ENCODE measurements at places on chromosomes 3 and 15. TPM values are rescaled to one million over a fixed set of nuclear protein-coding genes. Genes with fewer than 3 reads are reported as not detected.

The TGM5 gene
- 0.09 TPM for total RNA-seq

The HESX1 gene
- 0.68 TPM for total RNA-seq

The MYO5C gene
- 1.2 TPM for total RNA-seq

The TTC21A gene
- 1.8 TPM for total RNA-seq

The ANXA2 gene
- 503 TPM for total RNA-seq

The GABRR3 gene
- 0.05 TPM for total RNA-seq

The MST1R gene
- total RNA-seq, result 2.1 TPM

The GOLGA6L7 gene
- not detected for total RNA-seq

The PPP1R14D gene
- total RNA-seq, result not detected

The CCDC33 gene
- total RNA-seq, result not detected

The VGLL3 gene
- not detected for total RNA-seq

The IL17RD gene
- not detected for total RNA-seq

The ALDH1L1 gene
- total RNA-seq, result not detected

The LSAMP gene
- not detected for total RNA-seq

The SCN11A gene
- not detected for total RNA-seq

The HMG20A gene
- 44.2 TPM for total RNA-seq

The MAP1A gene
- total RNA-seq, result 12.7 TPM

The GTPBP8 gene
- 19.9 TPM for total RNA-seq

The CCDC54 gene
- not detected for total RNA-seq

The KNG1 gene
- not detected for total RNA-seq

The GOLGA6A gene
- not detected for total RNA-seq

The GP5 gene
- total RNA-seq, result 1.0 TPM

The AQP9 gene
- total RNA-seq, result not detected

The NPAP1 gene
- not detected for total RNA-seq

The C3orf20 gene
- total RNA-seq, result 0.20 TPM

The FAM3D gene
- not detected for total RNA-seq

The SAMMSON gene
- not detected for total RNA-seq

The NR1I2 gene
- 0.07 TPM for total RNA-seq

The PLXNA1 gene
- 6.9 TPM for total RNA-seq

The KLF15 gene
- not detected for total RNA-seq

The NEO1 gene
- 4.5 TPM for total RNA-seq

The PCOLCE2 gene
- total RNA-seq, result not detected

The CRABP1 gene
- total RNA-seq, result not detected

The CLDN16 gene
- total RNA-seq, result not detected

The MNS1 gene
- total RNA-seq, result 0.16 TPM

The AGTR1 gene
- not detected for total RNA-seq

The PIK3CB gene
- 19.4 TPM for total RNA-seq

The TMCO5A gene
- total RNA-seq, result not detected

The REC114 gene
- total RNA-seq, result not detected

The ADGRG7 gene
- total RNA-seq, result not detected

The SLC2A2 gene
- not detected for total RNA-seq

The TRPM1 gene
- not detected for total RNA-seq

The CYP8B1 gene
- total RNA-seq, result not detected

The RHOV gene
- total RNA-seq, result 0.09 TPM

The STT3B gene
- total RNA-seq, result 138 TPM

The MB21D2 gene
- 5.5 TPM for total RNA-seq

The FYTTD1 gene
- 43.3 TPM for total RNA-seq

The ZBED2 gene
- 14.2 TPM for total RNA-seq

The FBXW12 gene
- not detected for total RNA-seq
